CD8-positive, alpha-beta memory T cell (primary cell): ENCODE measurements at places on chromosomes 2 and 18. TPM values are rescaled to one million over a fixed set of nuclear protein-coding genes. Genes with fewer than 3 reads are reported as not detected.

ANKRD30BL gene
- polyA plus RNA-seq, result not detected

DNA sequence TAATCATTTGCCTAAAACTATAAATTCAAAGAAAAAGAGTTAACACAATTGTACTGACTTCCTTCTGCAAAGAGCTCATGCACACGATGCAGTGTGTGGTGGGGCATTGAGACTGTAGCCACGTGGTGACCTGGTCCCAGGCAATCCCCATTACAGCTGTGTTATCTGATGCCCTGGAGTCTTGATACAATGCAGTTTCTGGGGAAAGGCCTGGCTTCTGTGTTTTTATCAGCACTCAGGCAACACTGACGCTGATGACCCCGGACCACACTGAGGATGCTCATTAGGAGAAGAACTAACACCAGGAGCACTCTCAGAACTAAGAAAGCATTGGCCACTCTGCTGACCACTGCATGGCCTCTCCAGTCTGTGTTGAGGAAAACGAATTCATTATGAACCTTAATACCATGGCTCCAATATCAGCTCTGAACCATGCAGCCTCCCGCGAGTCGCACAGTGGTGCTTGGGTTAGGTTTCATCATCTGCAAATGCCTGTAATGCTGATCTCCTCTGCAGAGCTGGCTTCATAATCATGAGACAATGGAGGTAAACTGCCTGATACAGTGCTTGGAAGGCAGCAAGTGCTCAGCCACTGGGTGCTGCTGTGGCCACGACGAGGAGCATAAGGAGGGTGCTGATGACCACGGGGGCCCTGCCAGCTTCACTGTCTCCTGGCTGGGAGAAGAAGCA is 218.5 kb downstream of the MYT1L start:
- no peak for DNase-seq

DNA sequence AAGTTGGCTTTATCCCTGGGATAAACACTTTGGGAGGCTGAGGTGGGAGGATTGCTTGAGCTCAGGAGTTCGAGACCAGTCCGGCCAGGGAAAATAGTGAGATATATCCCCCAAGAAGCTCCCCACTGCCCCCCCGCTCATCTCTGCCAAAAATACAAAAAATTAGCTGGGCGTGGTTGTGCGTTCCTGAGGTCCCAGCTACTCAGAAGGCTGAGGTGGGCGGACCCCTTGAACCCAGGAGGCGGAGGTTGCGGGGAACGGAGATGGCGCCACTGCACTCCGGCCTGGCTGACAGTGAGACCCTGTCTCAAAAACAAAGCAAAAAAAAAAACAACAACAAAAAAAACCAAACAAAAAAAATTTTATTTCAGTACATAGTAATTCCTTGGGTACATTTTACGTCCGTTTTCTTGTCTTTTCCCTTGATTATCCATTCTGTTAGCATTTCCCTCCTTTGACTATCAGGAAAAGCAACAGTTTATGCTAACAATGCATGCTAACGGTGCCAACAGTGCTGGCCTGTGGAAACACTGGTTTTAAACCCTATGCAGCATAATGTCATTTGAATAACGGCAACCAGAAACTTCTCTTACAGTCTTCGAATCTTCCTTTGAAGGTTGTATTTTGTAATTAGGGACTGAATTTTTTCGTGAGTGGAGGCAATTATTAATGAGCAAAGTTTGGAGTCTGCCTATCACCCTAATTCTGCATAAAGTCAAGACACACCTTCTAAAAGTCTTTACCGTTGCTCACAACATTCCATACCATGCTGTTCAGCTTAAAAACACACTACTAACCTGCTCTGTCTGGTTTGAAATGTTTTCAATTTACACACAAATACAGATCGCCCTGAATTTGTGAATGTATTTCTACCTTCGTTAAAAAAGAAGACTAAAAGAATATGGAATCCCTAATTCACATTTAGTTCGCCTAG is 721 bp upstream of the MIB1 start:
- DNase-seq, result no peak

GRCh38 chr2:217900010-217900779 is 102.6 kb downstream of the TNS1 start:
- no peak for DNase-seq

ZBTB7C gene
- not detected for polyA plus RNA-seq

AQP12B gene
- not detected for polyA plus RNA-seq

- no peak for DNase-seq
These were observed 41.8 kb downstream of the STAT1 start for GRCh38 chr2:190972213-190972612.

NEU2 gene
- not detected for polyA plus RNA-seq

OSBPL1A gene
- 2.5 TPM for polyA plus RNA-seq

- no peak for DNase-seq
These were observed 26.0 kb upstream of the GALR1 start for GRCh38 chr18:77223653-77224052.
